ENCODE measurements at places on chromosomes 2 and 18. TPM values are rescaled to one million over a fixed set of nuclear protein-coding genes. Genes with fewer than 3 reads are reported as not detected.

DNA sequence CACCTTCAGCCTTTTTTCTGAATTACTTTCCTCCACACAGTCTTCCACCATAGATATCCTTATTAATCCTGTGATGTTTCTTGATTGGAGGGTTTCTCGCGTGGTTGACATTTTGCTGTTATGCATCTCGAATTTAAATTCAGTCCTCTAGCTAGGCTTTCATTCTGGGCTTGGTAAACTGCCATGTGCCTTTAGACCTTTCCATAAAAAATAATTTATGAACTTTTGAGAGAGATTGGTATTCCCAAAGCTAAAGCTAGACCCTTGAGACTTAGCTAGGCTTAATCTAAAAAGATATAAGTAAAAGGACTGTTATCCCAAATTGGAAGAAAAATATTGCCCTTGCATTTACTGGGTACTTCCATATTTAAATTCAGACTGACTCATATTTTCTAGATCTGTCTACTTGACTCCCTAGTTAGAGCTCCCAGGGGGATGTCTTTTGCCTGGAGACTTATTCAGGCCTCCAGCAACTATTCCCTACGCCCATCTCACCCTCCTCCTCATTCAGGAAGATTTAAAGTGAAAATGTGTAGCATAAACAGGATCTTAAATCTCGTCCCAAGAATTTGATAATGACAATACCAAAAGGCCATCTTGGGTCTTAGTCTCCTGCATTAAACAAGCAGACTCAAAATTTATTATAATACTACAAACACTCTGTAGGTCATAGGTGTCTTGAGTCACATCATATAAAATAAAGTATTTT is 60.3 kb downstream of the KIAA2012 start:
- DNase-seq: no peak

- DNase-seq: no peak
Measured at GRCh38 chr2:237782181-237782580, 16.4 kb upstream of the RBM44 start.

DNA sequence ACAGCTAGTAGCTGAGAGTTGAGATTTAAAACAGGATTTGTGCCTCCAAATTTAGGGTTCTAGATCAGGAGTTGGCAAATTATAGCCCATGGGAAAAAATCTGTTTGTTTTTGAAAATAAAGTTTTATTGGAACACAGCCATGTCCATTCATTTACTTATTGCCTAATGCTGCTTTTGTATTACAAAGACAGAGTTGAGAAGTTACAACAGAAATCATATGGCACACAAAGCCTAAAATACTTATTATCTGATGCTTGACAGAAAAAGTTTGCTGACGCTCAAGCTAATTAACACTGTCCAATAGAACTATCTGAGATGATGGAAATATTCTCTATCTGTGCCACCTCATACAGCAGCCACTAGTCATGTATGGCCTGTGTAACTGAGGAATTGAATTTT is 229.1 kb upstream of the RASGRP3 start:
- no peak for DNase-seq

Gene GKN2
- not detected for total RNA-seq

All from mesothelial cell of epicardium (in vitro differentiated cells).